ENCODE measurements at places on chromosomes 11 and 22.
A peak's percentile ranks its signal among the peaks of the same experiment; 100 is the strongest.

DNA sequence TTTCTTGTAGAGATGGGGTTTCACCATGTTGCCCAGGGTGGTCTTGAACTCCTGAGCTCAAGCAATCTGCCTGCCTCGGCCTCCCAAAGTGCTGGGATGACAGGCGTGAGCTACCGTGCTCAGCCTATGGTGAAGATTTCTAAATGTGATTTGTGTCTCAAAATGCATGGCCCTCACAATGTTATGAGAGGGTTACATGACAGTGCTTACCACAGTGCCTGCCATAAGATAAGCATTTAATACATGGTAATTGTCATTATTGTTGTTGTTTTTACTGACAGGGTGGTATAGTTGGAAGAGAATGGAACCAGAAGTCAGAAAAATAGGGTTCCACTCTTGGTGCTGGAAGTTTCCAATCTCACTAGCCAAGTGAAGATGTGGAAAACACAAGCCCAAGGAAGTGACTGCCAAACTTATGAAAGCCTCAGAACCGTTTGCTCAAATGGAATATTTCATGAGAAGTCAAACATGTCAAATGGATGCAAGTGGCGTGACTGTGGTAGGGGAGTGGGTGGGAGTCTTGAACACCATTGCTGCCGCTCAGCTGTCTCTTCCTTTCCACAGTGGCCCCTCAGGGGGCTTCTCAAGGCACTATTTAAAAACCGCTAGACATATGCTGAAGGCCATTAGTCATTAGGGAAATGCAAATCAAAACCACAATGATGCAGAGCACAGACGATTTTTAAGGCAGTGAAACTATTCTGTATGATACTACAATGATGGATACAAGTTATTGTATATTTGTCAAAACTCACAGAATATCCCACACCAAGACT is 29.1 kb upstream of the LMO2 start:
- DNase-seq: no peak

GRCh38 chr22:26172389-26172990 is 3.2 kb downstream of the SEZ6L start:
- DNase-seq: peak; percentile 47

GRCh38 chr11:75919525-75919924 is 104.5 kb downstream of the UVRAG start:
- DNase-seq: no peak

- DNase-seq: no peak
Observed at GRCh38 chr11:34513682-34514449, at the start of gene ELF5. Gene ELF5 (minus strand): TSS chr11:34513794. CDS start chr11:34505749, 8,045 bp downstream.

DNA sequence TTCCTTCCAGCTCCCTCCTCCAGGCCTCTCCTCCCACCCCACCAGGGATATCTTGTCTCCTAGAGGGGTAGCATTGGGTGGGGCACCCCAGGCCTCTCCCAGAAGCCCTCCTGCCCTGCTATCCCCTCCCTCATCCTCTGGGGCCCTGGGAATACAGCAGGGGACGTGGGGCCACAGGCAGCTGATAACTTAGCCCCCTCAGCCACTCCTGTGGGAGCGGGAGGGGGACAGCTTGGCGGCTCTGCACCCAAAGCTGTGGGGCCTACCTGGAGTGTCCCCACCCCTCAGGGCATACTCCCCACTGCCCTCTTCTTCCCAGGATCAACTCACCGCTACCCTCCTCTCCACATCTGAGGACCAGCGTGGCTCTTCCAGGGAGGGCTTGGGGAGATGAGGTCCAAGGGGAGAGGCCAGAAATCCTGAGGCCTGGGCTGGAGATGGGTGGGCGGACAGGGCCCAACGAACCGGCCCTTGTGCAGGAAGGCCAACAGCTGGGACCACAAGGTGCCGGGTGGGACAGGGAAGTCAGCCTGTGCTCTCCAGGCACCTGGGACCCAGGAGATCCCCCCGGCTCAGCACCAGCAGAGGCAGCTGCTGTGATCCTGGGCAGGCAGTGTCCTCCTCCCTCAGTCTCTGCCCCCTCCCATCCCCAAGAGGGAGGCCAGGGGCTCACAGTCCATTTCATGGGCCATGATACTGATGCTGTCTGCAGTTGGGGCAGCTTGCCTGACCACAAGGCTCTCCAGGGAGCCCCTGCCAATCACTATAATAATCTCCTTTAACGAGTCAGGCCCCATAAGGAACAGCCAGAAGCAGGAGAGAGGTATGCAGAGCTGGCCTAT is 23.2 kb downstream of the NEAT1 start:
- DNase-seq: no peak

- no peak for DNase-seq
Observed at GRCh38 chr11:96736601-96737000, 346.8 kb downstream of the JRKL start.

DNA sequence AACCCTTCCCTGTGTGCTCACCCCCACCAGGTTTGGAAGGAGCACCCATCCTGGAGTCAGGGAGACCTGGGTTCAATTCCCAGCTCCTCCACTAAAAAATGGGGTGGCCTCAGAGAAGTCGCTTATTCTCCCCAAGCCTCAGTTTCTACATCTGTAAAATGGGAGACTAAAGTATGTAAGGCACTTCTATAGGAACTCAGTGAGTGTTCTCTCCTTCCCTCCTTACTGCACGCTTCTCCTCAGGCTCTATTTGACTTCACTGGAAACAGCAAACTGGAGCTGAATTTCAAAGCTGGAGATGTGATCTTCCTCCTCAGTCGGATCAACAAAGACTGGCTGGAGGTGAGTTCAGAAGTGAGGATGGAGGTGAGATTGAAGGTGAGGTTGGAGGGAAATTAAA is 11.3 kb downstream of the NCF4 start:
- no peak for DNase-seq

- DNase-seq: no peak
Observed at GRCh38 chr11:72812604-72812966, 1.6 kb upstream of the ATG16L2 start.

GRCh38 chr11:25910086-25910485 is 421.8 kb upstream of the ANO3 start:
- DNase-seq: no peak

DNA sequence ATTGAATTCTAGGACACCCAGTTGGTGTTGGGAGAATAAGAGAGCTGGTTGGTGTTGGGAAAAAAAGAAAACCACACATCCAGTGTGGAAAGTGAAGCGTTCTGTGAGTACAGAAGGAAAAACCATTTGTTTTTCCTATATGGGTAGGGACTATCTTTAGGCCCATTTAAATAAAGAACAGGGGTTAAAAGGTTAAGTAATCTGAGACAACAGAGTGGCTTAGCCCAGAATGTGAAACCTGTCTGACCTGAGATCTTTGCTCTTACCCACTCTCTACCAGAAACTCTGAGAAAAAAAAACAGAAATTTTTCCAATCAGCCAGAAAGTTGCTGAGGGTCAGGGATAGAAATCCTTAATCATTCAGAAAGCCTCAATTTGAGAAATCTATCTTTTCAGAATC is 59.8 kb upstream of the LRRC55 start:
- DNase-seq: no peak

DNA sequence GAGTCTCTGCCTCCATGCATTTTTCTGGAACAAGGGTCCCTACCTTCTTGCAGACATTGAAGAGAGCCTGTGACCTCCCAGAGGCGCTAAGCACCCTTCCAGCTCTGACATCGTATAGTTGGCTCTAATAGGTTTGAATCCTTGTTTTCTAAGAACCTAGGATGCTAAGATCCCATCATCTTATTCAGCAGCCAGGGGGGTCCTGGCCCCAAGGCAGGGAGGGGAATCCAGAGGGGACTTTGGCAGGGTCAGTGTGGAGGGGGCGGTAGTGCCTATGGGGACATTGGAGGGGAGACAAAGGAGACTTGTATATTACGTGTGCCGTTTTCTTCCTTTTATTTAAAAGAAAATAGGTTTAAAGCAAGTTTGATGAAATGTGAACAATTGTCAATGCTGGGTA is 3.4 kb upstream of the LRRC10B start:
- DNase-seq: no peak

DNA sequence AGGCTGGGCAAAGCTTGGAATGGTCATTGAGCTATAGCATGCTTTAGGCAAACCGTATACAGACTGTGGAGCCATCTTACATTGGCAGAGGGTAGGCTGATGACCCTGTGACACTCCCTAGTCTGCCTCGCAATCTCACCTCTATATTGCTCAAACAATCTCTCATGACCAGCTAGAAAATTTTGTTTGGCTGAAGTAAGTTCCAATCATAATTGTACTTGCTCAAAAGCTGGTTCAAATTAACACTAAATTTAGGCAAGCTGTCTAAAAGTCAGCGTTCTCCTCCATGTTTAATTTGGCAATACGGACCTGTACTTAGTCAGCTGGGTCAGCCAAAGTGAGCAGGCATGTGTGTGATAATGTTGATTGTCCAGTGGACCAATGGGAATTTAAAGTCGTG is 133.0 kb downstream of the SWAP70 start:
- DNase-seq: no peak

DNA sequence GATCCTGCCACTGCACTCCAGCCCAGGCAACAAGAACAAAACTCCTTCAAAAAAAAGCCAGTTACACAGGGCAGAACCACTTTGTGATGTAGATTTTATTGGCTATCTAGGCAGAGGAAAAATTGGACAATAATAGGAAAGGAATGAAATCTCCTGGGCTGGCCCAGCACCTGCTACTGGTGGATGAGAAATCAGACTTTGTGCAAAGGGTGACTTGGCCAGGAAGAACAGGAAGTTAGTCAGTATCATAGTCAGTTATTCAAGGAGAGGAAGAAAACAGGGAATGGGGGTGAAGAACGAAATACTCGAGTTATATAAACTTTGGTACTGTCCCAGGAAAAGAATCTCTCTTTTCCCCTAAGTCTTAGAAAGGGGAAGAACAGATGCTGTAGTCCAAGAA is 11.0 kb upstream of the SPTBN2 start:
- no peak for DNase-seq

DNA sequence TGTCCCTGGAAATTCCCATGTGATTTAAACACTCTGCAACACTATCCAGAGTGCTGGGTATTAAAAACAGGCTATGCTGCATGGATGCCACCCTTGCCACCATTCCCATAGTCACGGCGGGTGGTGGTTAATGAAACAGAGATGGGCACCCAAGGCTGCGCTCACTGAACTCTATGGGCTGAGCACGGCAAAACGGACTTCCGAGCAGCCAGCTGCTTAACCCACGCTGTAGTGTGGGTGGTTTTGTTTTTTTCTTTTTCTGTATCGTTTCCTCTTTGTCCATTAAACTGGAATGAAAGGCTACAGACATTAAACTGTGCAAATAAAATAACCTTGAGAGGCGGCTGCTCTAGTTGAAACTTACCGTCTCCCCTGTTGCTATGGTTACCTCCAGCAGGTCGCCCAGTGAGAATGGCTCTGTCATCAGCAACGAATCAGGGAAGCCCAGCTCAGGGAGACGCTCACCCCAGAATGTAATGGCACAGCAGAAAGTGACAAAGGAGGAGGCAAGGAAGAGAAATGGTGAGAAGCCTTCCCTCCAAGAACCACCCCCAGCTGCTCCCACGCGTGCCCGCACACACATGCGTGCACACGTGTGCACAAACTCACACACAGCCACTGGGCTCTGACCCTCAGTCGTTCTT is 102.1 kb downstream of the C11orf91 start:
- no peak for DNase-seq

DNA sequence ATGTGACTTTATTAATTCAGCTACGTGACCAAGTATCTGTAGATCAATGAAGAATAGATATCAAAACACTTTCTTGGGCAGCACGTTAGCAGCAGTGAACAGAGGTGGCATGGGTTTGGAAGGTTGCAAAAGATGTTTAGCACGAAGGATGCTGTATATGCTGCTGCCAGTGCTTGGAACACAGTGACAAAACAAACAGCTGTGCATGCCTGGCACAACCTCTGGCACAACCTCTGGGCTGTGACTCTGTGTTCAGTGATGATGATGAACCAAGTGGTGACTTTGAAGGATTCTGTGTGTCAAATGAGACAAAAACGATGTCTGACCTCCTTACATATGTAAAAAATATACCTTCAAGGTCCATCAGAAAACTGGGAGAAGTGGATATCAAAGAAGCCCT is 104.7 kb downstream of the TBC1D22A start:
- DNase-seq: no peak

GRCh38 chr22:48899523-48900326 is 927.9 kb downstream of the BRD1 start:
- DNase-seq: no peak

DNA sequence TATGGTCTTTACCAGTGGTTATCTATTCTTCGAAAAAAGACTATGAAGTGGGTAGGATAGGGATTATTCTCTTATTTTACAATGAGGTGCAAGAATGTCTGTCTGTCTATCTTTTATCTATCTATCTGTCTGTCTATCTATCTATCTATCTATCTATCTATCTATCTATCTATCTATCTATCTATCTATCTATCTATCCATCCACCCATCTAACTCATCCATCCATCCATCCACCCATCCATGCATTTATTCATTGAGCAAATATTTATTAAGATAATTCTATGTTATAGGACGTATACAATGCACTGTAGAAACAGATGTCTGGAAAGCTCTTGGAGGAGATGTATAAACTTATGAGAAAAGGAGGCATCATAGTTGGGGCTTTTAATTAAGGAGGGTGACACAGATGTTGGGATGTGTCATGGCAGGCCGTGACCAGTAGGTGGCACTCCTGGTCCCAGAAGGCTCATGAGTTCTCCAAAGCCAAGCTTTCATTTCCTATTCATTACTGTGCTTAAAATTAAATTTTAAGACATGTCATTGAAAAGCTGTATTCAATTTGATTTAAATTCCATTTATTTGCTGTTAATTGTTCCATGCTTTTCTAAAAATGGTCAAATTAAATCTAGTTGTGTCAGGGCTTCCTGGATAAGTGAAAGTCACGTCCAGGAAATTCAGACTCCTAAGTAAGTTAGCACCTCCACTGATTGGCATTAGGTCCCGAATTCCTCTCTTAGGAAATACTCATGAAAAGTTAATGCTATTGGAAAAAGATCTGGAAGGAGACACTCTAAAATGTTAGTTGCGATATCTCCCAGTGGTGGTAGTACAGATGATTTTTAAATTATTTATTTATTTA is 19.0 kb upstream of the E2F8 start:
- DNase-seq: peak; percentile 70

DNA sequence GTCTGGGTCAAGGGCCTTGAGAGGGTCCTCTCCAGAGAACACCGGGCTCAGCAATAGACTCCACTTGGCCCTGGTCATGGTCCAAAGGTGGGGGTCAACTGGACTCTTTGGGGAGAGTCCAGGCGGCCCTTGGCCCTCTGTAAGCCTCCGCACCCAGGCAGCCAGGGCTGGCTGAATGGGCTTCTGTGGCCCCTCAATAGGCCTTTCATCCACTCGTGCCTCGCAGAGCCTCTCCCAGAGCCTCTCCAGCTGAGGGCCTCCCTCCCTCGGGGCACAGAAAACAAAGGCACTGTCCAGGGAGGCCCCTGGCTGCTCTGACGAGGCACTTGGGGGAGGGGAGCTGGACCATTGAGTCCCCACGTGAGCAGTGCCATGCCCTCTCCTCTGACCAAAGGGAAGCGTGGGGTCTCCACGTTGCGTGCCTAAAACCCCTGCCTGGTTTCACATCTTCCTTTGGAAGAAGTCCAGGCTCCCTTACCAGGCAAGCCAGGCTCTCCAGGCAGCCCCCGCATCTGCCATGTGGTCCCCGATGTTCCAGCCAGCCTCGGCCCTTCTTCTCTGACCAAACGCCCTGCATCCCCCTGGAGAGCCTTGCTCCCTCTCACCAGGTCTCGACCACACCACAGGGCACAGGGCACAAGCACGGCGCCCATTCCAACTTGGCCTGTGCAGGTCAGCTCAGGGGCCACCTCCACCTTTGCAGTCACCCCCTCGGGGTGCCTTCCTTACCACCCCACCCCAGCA is 15.5 kb downstream of the KIAA0930 start:
- no peak for DNase-seq
